ENCODE measurements at places on chromosomes 5 and 9.

GRCh38 chr9:97555164-97555563 lies 53.7 kb downstream of the TMOD1 start:
- no peak for DNase-seq

DNA sequence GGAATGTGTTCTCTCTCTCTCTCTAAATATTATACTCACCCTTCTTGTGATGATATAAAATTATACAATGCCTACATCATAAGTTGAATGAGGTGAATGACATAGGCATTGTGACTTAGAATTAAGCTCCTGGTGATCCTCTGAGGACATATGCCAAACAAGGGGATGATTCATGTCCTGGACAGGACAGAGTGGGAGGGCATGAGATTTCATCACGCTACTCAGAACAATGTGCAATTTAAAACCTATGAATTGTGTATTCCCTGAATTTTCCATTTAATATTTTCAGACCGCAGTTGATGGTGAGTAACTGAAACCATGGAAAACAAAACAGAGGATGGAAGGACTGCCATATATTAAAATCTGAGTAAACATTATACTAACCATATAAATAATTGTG lies 782.2 kb upstream of the NUDT12 start:
- no peak for DNase-seq

DNA sequence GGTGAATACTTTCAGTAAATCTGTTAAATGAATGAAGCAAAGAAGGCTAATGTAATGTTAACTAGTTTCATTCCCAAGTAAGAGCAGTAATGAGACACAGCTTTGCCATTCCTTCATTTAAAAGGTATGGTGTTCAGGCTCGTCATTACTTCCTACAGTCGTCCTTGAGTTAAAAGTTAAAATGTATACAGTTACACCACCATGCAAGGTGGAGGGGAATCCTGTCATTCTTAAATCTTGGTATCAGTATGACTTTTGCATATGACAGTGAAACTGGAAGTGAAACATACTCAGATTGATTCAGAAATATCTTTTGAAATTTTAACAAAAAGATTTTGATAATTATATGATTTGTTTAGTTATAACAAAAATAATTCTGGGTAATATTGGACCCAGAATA lies 25.9 kb downstream of the MTRR start:
- no peak for DNase-seq

GRCh38 chr9:109001275-109001676 lies 12.0 kb downstream of the CTNNAL1 start:
- no peak for DNase-seq

- no peak for DNase-seq
These were observed 48.7 kb downstream of the RICTOR start for GRCh38 chr5:39025456-39025855.

DNA sequence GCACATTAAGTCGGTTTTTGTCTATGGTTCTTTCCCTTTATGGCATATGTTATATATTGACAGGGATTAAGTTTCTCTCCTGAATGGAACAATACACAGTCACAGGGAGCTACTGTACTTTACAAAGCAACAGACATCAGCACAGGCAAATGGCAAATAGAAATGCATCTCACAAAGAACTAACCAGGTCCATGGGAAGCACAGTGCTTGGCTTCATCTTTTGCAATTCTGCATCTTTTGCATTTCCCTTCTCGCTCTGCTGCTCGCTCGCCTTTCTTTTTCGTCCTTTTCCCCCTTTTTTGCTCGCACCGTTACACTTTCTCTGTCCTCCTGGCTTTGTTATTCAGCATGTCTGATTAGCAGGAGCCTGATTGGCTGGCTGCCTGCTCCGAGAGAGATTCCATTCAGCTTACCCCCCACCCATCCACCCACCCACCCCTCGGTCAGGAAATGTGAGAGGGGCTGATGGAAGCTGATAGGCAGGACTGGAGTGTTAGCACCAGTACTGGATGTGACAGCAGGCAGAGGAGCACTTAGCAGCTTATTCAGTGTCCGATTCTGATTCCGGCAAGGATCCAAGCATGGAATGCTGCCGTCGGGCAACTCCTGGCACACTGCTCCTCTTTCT lies at the start of gene ADAMTSL1:
ADAMTSL1 (plus strand) TSS at position 502 of the 628 bp plus-strand sequence; CDS start at position 582, 80 bp downstream.
- DNase-seq: no peak

- DNase-seq: peak; percentile 22
These were observed 90.1 kb upstream of the LMX1B start for GRCh38 chr9:126523611-126524111.

DNA sequence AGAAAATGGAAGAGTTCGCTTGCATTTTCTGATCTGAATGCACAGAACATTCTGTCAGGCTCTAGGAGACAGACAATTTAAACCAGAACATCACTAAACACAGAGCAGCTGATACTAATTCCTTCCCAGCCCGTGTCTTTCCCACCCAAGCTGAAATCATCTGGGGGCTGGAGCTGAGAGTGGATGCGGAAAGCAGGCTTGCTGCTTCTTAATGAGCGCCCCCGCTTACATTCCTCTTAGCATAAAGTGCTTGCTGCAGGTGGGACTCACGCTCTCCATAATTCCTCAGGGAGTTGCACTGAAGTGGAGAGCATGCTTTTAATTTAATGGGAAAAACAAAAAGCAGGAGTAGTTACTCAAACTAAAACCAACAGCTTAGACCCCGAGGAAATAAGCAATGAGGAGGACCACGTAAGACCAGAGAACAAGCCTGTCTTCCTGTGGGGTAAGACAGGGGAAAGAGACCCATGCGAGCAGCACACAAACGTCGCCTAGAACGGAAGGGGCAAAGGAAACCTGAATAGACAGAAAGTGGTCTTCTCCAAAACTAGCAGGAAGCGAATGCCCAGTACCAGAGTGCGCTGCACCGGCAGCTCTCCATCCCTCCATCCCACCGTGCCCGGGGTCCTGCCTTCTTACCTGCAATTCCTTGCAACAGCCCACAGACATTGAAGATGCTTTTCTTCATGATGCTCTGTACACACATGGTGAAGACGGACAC lies 139.3 kb downstream of the LHFPL2 start:
- DNase-seq: no peak

DNA sequence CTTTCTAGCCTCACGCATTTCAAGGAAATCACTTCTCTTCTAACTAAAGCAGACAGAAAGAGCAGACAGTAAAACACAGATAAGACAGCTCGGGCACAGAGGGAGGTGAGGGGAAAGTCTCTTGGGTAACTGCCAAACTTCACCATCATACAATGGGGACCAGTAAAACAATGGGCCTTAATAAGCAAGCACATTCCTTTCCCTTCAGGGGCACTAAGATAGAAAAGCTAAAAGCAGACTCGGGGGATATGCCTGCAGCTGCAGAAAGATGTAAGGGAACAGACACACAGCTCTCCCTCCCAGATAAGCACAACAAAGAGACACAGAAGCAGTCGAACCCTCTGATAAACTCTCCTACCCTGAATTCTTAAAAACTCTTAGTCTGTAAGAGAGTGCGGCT lies 15.6 kb upstream of the CKS2 start:
- DNase-seq: no peak

DNA sequence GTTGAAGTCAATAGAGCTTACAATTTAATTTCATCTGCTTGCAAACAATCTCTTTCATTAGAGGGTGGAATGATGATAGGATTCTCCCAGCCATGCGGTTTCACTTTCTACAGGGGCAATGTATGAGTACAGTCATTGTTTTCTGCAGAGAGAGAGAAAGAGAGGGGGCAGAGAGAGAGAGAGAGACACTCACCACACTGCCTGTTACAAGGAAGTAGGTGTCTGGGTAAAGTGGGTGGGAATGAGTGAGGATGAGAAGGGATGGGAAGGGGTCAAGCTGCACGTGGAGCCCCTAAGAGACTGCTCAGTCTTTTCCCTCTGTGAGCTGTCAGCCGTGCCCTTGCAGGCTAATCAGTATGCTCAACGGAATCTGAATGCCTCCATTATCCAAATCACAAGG lies 454.3 kb downstream of the KDM4C start:
- no peak for DNase-seq

DNA sequence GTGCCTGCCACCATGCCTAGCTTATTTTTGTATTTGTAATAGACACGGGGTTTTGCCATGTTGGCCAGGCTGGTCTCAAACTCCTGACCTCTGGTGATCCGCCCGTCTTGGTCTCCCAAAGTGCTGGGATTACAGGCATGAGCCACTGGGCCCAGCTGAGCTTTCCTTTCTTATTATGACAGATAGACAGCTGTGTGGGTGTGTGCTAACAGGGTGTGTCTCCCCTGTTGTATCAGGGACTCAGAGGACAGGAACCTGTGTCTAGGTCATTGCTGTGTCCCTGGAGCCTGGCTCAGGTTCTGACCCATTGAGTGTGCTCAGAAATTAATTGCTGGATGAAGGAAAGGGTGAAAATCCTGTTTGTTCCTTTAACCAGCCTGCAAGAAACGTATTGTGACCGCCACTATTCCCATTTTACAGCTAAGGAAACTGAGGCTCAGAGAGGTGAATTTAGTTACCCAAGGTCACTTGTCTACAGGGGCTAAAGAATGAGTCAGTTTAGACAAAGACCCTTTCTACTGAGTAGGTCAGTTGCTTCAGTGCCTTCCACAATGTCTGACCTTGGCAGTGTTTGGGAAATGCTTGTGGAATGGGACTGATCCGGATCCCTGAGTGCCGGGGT lies 16.8 kb downstream of the NCS1 start:
- no peak for DNase-seq

GRCh38 chr5:168844922-168845296 lies 265.7 kb upstream of the PANK3 start:
- no peak for DNase-seq

- DNase-seq: no peak
These were observed 134.4 kb downstream of the FGF1 start for GRCh38 chr5:142551338-142552067.

- DNase-seq: no peak
These were observed 219.9 kb upstream of the IRX1 start for GRCh38 chr5:3375586-3376311.

GRCh38 chr9:136765041-136765440 lies 723 bp upstream of the LCN15 start:
- no peak for DNase-seq

DNA sequence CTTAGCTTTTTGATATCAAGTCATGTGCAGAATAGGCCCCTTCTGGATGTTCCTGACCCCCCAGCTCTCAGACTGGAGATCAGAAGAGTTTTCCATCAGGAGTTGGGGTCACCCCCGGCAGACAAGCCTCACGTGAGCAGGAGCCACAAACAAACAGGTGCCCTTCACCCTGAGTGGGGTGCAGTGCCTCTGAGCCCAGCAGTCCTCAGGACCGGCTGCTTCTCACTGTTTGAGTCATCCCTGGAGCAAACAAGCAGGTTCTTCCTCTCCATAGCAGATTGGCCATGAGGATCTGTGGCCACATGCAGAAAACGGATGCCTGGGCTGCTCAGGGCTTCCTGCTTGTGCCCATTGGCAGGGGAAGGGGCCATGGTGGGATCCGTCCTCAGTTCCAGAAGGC lies 47.0 kb downstream of the LRSAM1 start:
- DNase-seq: peak; percentile 20

- peak; percentile 51 for DNase-seq
These were observed 127.5 kb upstream of the PANK3 start for GRCh38 chr5:168706655-168707069.

GRCh38 chr5:137223324-137224295 lies 275.5 kb downstream of the SPOCK1 start:
- DNase-seq: no peak

GRCh38 chr9:726005-726404 lies 115.5 kb upstream of the DMRT1 start:
- DNase-seq: no peak

DNA sequence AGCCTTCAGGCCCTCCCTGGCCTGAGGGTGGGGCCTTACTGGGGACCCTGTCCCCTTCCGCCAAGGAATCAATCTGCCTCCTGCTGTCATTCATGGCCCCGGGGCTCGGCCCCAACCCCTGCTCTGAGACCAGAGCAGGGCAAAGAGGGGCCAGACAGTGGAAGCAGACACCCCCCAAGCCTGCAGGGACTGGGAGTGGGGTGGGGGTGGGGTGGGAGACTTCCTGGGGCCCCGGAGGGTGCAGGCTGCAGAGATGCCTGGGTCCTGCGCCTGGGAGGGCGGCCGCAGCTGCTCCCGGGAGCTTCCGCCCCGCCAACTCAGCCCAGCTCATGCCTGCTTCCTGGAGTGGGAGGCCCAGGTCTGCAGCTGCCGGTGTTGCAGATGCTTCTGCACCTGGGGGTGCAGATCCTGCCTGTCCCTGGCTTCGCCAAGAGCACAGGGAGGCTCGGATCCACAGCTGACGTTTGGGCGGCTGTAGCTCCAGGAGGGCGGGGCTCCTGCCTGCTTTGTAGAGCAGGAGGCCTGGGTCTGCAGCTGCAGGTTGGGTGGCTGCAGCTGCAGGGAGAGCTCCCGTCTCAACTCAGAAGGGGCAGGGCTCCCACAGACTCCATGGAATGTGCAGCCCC lies 6.2 kb downstream of the KIF4B start:
- DNase-seq: peak; percentile 56

DNA sequence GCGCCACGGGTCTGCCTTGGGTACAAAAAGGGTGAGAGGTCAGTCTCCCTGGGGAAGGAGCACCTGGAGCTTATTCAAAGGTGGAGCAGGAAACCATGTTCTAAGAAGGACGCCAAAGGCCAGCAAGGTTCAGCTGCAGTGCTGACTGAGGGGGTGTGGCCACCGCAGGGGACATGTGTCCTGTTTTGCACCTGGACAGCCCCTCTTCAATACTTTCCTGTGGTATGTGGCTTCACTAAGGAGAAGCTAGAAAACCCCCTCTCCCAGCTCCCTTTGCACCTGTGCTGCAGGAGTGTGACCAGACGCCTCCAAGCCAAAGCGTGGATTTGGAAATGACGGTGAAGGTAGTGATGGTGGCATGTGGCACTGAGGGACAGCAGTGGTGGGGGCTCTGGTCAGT lies 23.6 kb downstream of the TRIM14 start:
- no peak for DNase-seq

GRCh38 chr5:173093606-173094005 lies 37.5 kb downstream of the CREBRF start:
- no peak for DNase-seq

- DNase-seq: peak; percentile 100
These were observed at the start of gene TSPAN17 for GRCh38 chr5:176647030-176647842. TSPAN17 (plus strand) TSS chr5:176647484; CDS start chr5:176647616, 132 bp downstream.

DNA sequence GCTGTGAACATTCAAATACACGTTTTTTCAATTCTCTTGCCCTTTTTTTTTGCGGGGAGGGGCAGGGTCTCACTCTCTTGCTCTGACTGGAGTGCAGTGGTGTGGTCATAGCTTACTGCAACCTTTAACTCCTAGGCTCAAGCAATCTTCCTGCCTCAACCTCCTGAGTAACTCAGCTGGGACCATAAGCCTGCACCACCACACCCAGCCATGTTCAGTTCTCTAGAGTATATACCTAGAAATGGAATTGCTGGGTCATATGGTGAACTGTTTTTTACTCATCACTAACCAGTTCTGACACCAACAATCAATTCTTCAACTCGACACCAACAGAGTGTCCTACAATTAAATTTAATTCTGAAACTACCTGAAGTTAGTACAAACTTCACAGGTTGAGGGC lies 85.5 kb upstream of the ZNF169 start:
- DNase-seq: no peak

- no peak for DNase-seq
These were observed 95.7 kb downstream of the ARL15 start for GRCh38 chr5:54214722-54215121.

GRCh38 chr9:126763130-126763764 lies 41.6 kb upstream of the ZBTB43 start:
- DNase-seq: peak; percentile 52

All from DMS53 (cell line).